ENCODE measurements at places on chromosomes 6 and 20. TPM values are rescaled to one million over a fixed set of nuclear protein-coding genes. Genes with fewer than 3 reads are reported as not detected.

- DNase-seq = peak; percentile 67
Observed at GRCh38 chr20:10313215-10313614, 94.6 kb downstream of the SNAP25 start.

GRCh38 chr6:34817446-34817845, 25.6 kb downstream of the BLTP3A start:
- DNase-seq = no peak

DNA sequence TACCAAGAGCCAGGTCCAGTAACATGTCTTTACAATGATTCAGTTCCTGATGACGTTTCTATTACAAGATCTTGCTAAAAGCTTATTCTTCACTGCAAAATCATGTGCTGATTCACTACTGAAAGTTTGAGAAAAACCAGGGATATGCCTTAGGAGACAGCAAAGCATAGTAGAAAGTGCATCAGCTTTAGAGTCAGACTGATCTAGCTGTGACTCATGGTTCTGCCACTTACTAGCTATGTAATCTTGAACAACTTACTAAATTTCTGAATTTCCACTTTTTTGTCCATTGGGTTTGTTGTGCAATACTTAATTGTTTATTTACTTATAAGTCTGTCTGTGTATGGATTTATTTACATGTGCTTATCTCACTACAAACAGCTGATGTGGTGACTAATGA, 198.5 kb upstream of the RSPO3 start:
- DNase-seq = peak; percentile 87

DNA sequence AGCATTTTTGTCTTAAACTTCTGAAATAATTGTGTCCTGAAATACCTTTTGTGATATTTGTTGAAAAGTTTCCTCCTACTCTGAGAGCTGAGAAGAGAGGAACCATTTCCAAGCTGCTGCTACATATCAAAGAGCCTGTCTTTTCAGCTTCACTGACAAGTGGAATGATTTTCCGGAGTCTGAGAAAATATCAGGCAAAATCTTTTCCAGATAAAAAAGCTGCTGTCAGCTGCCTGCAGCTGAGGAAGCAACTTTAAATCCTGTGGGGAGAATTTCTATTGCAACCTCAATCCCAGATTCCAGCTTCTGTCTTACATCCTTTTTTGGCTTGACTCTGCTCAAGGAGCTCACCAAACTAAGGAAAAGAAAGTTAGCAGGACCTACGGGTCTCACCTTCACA, 904.3 kb downstream of the PHF3 start:
- DNase-seq = no peak

- DNase-seq = peak; percentile 56
Observed at GRCh38 chr6:12911427-12911826, 194.9 kb downstream of the PHACTR1 start.

Gene AKAP12
- 84.9 TPM for total RNA-seq

DNA sequence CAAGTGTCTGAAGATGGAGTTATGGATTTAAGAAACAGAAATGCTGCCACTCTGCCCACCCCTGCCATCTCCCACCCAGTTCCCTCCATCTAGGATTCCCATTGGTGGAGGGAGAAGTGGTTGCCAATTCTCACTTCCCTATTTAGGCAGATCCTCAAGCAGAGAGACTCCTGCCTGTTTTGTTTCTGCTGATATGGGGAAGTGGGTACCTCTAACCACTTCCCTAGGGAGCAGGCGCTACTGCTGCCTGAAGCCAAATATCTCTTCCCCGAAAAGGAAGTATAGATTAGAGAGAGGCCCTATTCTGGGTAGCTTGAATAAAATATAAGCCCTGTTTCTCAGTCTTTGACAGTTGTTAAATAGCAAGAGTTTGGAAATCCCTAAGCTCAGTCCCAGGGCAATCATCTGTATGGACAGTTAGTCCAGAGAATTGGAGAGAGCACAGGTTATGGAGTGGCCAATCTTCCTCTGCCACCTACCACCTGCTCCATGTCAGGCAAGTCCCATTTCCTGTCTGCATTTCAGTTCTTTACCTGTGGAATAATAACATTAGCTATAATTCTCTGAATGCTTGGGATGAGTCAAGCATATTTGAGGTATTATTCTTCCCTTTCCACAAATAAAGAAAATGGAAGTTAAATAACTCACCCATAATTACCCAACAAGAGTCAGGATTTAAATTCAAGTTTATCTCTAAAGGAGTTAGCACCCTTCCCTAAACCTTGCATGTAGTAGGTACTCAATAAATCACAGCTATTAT, 2.6 kb upstream of the ADGB start:
- DNase-seq = peak; percentile 20

Gene PROKR2
- not detected for total RNA-seq

DNA sequence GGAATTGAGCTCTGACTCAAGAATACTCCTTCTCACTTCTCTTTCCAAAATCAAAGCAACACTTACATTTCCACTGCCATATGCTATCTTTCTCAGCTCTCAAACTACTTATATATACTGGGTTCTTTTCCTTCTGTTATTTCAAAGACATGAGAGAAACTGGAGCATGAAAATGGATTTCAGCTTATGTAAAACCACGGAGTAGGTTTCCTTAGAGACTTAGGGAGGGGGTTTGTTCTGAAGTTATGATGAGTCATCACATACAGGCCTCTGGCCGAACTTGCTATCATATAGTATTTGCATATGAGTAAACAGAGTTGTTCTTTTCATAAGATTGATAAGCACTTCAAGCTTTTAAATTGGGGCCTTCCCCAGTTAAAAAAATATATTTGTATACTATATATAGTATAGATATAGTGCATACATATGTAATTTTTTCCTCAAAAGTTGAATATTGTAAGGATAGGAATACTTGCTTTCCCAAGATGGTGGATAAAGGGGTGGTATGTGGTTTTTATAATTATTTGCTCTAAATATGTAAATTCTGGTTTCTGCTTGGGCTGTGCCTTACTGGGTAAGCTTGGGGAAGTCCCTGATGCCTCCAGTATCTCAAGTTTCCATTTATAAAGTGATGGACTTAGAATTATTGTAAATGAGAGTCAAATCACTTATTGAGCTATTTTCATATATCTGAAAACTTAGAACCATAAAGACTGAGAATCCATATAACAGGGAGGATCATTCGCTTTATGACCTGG, 273.9 kb downstream of the RFPL4B start:
- peak; percentile 66 for DNase-seq

Gene KCNQ5
- total RNA-seq = 28.9 TPM

Gene ZC3H12D
- total RNA-seq = 0.07 TPM

GRCh38 chr6:34319471-34319885, 70.7 kb upstream of the SMIM29 start:
- DNase-seq = no peak

Gene PPP1R14C
- 104 TPM for total RNA-seq

Gene BHLHE23
- not detected for total RNA-seq

GRCh38 chr20:61885759-61886715, 179.6 kb downstream of the TAF4 start:
- no peak for DNase-seq

- peak; percentile 64 for DNase-seq
Observed at GRCh38 chr6:156886409-156886808, 109.2 kb downstream of the ARID1B start.

- DNase-seq = no peak
Observed at GRCh38 chr20:33568378-33568777, 78.5 kb downstream of the CBFA2T2 start.

Gene HEY2
- total RNA-seq = 38.1 TPM

DNA sequence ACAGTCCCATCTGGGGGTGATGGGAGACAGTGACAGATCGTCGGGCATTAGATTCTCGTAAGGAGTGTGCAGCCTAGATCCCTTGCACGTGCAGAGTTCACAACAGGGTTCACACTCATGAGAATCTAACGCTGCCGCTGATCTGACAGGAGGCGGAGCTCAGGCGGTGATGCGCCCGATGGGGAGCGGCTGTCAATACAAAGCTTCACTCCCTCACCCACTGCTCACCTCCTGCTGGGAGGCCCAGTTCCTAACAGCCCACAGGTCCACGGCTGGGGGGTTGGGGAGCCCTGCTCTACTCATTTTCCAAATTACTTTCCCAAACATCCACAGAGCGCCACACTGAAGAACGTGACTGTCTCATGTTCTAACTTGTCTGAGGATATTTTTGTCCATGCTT, 25.3 kb downstream of the CTCFL start:
- no peak for DNase-seq

- DNase-seq = no peak
Observed at GRCh38 chr6:168342636-168343035, 23.1 kb upstream of the DACT2 start.

All from cardiac muscle cell (in vitro differentiated cells and primary cell).